ENCODE measurements at places on chromosomes 2 and 18.
A peak's percentile ranks its signal among the peaks of the same experiment; 100 is the strongest.

GRCh38 chr18:22932885-22933205, 283 bp upstream of the RBBP8 start:
- no peak for DNase-seq

- no peak for DNase-seq
Measured at GRCh38 chr2:134078354-134078753, 175.5 kb upstream of the MGAT5 start.

- DNase-seq = no peak
Measured at GRCh38 chr2:43159797-43160196, 66.6 kb downstream of the ZFP36L2 start.

GRCh38 chr2:240299710-240300068, 135.8 kb upstream of the GPC1 start:
- DNase-seq = no peak

GRCh38 chr2:27222407-27222806, 5.2 kb downstream of the CAD start:
- no peak for DNase-seq

- DNase-seq = no peak
Measured at GRCh38 chr18:29087616-29088246, 910.8 kb upstream of the CDH2 start.

- no peak for DNase-seq
Measured at GRCh38 chr18:80175451-80176204, 66.6 kb downstream of the ADNP2 start.

DNA sequence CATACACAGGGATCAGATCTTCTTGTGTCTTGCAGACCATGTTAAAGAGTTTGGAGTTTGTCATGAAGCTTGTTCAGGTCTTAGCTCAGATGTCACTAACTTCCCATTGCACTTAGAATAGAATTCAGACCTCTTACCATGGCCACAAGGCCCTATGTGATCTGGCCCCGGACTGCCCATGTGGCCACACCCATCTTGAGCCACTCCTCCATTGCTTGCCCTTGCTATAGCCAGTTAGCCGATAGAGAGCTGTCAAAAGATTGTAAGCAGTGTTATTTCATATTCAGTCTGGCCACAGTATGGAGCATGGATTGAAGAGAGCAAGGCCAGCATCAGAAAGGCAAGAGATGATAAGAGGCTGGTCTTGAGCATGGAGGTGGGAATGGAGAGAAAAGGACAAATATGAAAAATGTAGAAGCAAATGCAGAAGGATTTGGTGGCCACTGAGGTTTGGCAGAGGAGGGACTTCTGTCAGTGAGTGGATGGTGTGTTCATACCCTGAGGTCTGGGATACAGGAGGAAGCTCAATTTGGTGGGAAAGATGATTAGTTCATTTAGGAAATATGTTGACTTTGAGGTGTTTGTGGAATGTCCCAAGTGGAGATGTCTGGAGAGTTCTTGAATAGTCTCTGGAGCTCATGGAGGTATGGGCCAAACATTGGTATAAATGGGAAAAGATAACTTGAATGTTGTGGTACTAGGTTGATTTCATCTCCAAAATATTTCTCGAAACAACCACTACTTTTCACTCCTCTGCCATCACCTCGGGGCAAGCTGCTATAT, 10.6 kb downstream of the DGUOK start:
- no peak for DNase-seq

DNA sequence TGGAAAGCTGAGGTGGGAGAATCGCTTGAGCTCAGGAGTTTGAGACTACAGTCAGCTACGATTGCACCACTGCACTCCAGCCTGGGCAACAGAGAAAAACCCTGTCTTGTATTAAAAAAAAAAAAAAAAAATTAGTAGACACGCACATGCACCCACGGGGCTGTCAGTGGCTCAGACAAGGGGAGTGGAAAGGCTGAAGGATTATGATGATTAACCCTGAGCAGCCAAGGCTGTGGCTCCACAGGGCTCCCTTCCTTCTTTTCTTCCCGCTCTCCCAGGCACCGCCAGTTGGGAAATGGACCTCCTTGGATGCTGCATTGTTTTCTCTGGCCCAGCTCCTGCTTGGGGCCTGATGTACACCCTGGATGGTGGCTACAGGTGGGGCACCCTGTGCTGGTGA, 49.0 kb upstream of the RAB6C start:
- no peak for DNase-seq

DNA sequence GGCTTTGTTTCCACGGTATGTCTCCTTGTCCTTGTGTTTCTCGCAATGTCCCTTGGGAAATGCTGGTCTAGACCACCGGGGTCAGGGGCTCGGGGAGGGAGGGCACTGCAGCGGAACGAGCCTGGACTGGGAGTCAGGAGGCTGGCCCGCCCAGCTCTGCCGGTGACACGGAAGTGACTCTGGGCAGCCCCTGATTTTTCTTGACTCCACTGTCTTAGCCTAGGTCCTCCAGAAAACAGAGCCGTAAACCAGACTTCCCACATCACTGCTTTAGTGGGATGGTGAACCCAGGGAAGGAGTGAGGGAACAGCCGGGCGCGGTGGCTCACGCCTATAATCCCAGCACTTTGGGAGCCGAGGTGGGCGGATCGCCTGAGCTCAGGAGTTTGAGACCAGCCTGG, 144.2 kb downstream of the ASB1 start:
- no peak for DNase-seq

- no peak for DNase-seq
Measured at GRCh38 chr2:5077479-5078089, 614.6 kb upstream of the SOX11 start.

GRCh38 chr18:59606193-59607077, 90.8 kb downstream of the CCBE1 start:
- no peak for DNase-seq

- no peak for DNase-seq
Measured at GRCh38 chr18:55206927-55207326, 247.7 kb upstream of the CCDC68 start.

- DNase-seq = peak; percentile 44
Measured at GRCh38 chr2:159617646-159618045, 1.3 kb upstream of the BAZ2B start.

DNA sequence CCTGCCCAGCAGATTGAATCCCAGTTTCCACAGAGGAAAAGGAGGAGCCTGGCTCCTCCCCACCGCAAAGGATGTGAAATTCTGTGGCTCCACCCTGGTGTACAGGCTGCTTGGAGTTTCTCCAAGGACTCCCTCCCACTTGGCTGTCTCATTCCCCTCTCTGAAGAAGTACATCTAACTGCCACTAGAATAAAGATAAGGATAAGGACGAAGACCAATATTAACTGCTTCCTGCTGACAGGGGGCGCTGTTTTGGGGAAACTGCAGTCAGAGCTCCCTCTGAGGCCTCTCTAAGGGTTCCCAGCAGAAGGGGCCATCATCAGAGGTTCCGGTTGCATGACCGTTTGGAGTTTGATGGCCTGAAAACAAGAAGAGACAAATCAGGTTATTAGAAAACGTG, 790.9 kb downstream of the CPS1 start:
- DNase-seq = no peak

DNA sequence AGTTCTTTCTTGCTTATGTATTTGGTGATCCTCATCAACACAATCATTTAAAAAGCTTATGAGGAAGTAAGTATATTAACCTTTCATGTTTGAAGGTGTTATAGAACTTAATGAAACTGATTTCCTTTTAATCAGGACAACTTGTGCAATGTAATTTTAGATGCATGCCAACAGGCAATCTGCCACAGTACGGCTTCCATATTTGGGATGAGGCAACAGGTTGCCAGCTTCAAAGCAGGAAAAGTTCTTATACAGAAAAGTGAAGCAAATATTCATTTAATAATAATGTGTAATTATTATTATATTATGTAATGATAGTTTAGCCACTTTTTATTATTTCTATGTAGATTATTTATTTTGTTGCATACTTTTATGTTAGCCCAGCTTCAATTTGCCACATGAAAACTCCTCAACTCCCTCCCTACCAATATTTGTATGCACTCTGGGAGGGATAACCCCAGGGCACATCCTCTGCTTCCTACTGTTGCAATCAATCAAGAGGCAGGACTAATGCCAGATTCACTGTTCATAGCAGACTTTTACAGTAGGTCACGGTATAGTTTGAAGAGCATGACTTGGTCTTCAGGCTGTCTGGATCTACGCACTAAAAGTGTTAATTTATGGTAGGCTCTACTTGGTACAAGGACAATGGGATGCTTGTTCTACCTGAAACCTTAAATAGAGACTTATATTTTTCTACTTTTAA, 277.2 kb downstream of the AGPS start:
- DNase-seq = no peak

- DNase-seq = peak; percentile 12
Measured at GRCh38 chr18:78822171-78822948, 157.3 kb upstream of the SALL3 start.

DNA sequence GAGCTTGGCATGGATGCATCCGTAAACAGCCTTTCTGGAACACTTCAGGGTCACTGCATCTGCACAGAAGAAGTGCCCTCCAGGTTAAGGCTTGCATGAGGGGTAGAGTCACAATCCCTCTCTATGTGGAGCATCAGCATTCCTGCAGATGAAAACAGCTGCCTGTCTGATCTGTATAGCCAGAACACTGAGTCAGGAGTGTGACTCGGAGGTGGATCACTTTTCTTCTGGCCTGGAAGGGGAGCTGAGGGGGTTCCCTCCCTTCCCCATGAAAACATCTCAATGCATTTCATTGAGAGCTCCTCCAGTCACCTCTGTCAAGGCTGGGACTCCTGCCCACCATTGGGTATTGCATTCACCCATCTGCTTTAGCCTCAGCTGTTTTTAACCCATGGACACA, 72.5 kb upstream of the SERPINE2 start:
- DNase-seq = no peak

- DNase-seq = no peak
Measured at GRCh38 chr2:175048275-175048674, 43.1 kb upstream of the CHN1 start.

DNA sequence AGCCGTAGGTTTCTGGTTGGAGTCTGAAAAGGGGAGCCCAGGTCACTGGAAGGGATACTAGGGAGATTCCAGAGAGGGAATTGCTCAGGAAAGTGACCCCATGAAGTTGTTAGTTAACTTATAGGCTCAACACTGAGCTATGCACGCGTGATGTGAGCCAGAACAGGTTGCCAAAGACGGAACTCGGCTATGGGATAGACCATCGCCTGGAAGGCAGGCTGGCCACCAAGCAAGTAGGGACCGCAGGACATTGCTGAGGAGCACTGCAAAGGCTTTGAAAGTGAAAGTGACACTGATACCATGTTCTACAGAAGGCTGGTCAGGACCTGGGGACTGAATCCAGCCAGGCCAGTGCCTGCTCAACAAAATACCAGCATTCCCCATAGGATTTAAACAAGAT, 7.3 kb downstream of the FARP2 start:
- DNase-seq = no peak

DNA sequence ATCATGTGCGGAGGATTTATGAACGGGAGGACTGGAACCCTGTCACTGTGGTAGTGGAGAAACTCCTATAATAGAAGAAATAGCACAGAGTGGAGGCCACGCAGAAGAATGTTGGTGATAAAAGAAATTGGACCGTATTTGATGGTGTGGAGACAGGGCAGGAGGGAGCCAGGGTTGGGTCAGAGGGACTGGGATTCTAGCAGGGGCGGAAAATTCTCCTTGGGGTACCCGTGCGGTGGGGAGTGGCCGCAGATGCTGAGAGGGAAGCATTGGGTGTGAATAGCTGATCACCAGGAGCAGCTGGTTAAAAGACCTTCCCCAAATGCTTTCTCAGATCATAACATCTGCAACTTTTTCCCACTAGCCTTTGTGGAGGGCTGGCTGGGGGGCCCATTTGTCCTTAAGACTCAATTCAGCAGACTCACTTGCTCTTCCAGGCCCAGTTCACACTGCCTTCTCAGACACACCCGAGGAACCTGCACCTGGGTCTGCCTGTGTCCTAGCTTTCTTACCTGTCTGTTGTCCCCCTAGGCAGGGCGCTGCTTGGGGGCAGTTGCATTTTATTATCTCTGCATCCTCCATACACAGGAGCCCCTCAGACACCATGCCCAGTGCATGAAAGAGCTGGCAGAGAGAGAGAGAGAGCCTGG, 7.1 kb downstream of the SH3BP4 start:
- peak; percentile 15 for DNase-seq

- DNase-seq = no peak
Measured at GRCh38 chr2:70498528-70498927, 55.1 kb downstream of the TGFA start.

All from colonic mucosa (tissue), 4 donors.